ENCODE measurements at places on chromosomes 12 and 14.

GRCh38 chr12:6551063-6551461 is 4.8 kb downstream of the IFFO1 start:
- DNase-seq, result no peak

DNA sequence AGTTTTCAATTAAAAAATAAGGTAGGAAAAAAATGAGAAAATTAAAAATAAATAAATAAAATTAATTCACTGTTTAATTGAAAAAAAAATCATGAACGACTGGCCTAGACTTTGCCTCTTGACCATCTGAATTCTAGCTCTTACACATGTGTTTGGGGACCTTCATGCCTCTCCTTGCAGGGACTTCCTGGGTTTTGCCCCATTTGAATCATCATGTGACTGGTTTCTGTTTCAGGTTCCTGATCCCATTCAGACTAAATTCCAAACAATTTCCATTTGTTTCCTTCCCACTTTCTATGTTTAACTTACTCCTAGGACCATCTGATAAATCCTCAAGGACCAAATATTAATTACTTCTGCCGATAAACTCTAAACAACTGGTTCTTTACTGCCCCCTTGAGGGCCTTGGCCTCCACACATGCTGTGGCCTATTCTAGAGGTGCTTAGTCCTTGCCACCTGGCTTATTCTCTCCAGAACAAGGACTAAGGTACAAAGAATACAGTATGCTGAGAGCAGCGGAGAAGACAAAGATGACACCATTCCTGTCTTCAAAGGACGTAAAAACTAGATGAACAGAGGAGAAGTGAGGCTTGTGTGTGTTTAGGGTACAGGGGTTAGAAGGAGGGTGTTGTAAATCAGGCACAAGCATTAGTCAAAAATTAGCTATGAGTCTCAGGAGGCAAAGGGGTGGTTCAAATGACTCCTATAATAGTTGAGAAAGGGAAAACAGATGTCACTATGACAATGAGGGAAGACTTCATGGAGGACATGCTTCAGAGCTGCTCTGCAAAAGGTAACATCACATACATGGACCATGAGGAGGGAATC is 125.8 kb upstream of the AVPR1A start:
- no peak for DNase-seq

- DNase-seq, result no peak
Measured at GRCh38 chr12:117686911-117687377, 281.8 kb downstream of the KSR2 start.

DNA sequence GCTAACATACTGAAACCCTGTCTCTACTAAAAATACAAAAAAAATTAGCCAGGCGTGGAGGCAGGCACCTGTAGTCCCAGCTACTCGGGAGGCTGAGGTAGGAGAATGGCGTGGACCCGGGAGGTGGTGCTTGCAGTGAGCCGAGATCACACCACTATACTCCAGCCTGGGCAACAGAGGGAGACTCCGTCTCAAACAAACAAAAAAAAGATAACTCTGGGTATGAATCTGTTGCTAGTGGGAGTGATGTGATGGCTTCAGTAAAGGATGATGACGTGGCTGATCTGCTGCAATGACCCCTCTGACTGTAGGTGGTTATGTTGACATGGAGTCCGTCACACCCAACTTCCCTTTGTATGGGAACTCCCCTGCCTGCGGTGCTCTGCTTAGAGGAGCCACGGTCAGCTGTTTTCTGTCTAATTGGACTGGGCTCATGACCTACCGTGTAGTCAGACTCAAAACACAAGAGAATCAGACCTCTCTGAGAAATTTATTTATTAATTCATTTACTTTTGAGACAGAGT is 59.1 kb upstream of the MED13L start:
- no peak for DNase-seq

DNA sequence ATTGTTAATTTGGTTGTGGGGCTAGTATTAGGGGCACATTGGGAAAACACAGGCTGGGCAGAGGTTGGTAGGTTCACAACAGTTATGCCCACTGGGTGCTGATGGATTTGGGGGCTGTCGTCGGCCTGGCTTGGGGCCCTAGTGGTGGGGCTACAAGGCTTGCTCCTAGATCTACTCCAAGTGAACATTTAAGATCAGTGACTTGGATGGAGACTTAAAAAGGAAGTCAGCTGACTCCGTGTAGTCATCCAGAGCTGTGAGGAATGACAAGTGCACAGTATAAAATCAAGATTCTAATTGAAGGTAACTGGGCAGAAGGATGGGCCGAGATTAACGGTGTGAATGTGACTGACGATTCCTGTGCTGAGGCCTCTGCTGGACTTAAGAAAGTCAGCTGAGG is 12.8 kb upstream of the NR4A1 start:
- DNase-seq, result no peak

- DNase-seq, result no peak
Measured at GRCh38 chr12:85509857-85510256, 229.8 kb downstream of the ALX1 start.

- DNase-seq, result no peak
Measured at GRCh38 chr12:38669081-38669480, 236.3 kb downstream of the CPNE8 start.
